Smooth muscle cell of trachea (primary cell): ENCODE measurements at places on chromosomes 2 and 18. TPM values are rescaled to one million over a fixed set of nuclear protein-coding genes. Genes with fewer than 3 reads are reported as not detected.

The ITGA4 gene
- 81.6 and 92.3 TPM in 2 replicates for total RNA-seq

The DOK6 gene
- 1.5 and 5.6 TPM in 2 replicates for total RNA-seq

The CD8B2 gene
- not detected in 2 replicates for total RNA-seq

The PLGLB1 gene
- total RNA-seq: 1.5 and 2.0 TPM in 2 replicates

The SAG gene
- not detected in 2 replicates for total RNA-seq

The CFC1 gene
- not detected in 2 replicates for total RNA-seq

The RPRM gene
- 0.15 TPM in 1 of 2 replicates, not detected in the other for total RNA-seq

The MAP2 gene
- total RNA-seq: 9.4 and 12.8 TPM in 2 replicates

The KYNU gene
- 1.2 and 5.3 TPM in 2 replicates for total RNA-seq

The NETO1 gene
- 0.17 TPM in 1 of 2 replicates, not detected in the other for total RNA-seq
